ENCODE measurements at places on chromosomes 16 and 17.

- DNase-seq, result no peak
Observed at GRCh38 chr16:62869837-62870236, 833.6 kb upstream of the CDH8 start.

GRCh38 chr16:77298418-77299360 lies 99.5 kb downstream of the SYCE1L start:
- DNase-seq, result no peak

GRCh38 chr16:49523435-49524159 lies 150.0 kb downstream of the C16orf78 start:
- DNase-seq, result no peak

GRCh38 chr16:66569131-66569530 lies 2.9 kb downstream of the CMTM1 start:
- no peak for DNase-seq

- no peak for DNase-seq
Observed at GRCh38 chr17:49822829-49823228, 25.0 kb downstream of the TAC4 start.

- no peak for DNase-seq
Observed at GRCh38 chr16:11484691-11485258, 101.9 kb downstream of the LITAF start.

- no peak for DNase-seq
Observed at GRCh38 chr16:3431779-3432219, 11.5 kb downstream of the ZNF597 start.

GRCh38 chr17:27526604-27527002 lies 70.4 kb downstream of the KSR1 start:
- no peak for DNase-seq

GRCh38 chr16:53022374-53022773 lies 30.3 kb downstream of the CHD9NB start:
- DNase-seq, result no peak

DNA sequence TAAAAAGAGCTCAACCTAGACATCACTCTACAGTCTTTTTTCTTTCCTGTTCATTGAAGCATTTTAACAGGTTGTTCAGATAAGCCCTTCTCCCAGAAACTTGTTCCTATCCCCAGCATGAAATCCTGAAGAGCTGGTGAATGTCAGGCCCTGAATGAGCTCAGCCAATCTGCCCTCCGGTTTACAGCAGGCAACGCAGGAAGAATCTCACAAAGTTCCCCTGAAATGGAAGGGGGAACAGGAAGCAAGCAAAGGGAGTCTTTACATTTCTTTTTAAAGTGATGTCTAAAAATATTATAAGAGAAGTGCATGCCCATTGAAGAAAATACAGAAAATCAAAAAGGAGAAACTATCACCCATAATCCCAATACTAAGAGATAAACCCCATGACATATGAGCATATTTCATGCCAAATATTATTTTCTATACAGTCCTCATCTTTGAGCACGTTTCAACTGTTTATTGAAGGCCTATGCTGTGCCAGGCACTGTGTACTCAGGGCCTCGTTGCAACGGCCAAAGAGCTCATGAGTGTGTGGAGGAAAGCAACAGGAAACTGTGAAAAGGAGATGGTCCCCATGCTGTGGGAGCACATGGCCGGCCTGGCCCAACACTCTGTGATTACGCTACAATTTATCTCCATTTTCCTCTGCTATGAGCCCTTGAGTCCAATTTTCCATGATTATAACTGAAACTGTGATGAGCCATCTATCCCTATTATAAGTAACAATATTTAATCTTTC lies 5.7 kb downstream of the TK2 start:
- DNase-seq, result no peak

- DNase-seq, result no peak
Observed at GRCh38 chr17:69222707-69223258, 5.8 kb downstream of the ABCA10 start.

DNA sequence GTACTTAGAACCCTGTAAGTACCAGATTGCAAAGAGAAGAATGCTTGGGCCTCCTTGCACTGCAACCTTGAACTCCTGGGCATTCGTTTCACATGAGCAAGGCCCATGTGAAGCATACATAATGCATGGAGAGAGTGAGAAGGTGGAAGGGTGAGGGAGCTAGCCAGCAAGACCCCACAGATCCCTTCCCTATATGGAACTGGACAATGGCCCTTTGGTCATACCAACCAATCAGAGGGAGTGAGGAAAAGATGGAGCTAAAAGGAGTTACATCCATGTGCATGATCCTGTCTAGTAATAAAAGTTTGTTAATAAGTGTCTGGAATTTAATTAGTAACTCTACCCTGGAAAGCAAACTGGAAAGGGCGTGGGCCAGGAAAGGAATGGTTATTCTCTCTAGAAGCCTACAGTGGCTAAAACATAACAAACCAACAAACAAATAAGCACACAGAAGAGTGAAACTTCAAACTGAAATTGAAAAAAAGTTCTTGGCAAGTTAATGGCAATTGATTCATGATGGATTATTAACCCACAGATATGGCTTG lies 29.6 kb downstream of the DNAH3 start:
- DNase-seq, result no peak

- DNase-seq, result no peak
Observed at GRCh38 chr16:73420244-73420643, 372.3 kb upstream of the ZFHX3 start.

GRCh38 chr17:82237746-82238471 lies 9.1 kb downstream of the SLC16A3 start:
- no peak for DNase-seq
